Stomach (tissue), 19 donors: ENCODE measurements at places on chromosomes 5 and 9. TPM values are rescaled to one million over a fixed set of nuclear protein-coding genes. Genes with fewer than 3 reads are reported as not detected.

DNA sequence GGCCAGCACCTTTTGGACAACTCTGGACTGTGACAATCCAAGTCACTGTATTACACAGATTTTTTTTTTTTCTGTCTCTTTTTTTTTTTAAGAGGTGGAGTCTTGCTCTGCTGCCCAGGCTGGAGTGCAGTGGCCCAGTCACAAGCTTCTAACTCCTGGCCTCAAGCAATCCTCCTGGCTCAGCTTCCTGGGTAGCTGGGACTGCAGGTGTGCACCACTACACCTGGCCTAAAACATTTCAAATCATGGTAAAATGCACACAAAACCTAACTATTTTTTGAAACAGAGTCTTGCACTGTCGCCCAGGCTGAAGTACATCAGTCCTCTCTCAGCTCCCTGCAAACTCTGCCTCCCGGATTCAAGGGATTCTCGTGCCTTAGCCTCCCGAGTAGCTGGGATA, 7.2 kb upstream of the N4BP3 start:
- no peak overlapping the region for H3K4me3 ChIP-seq
- peaks cover 28% of the 10 kb centered on the region for H3K4me1 ChIP-seq
- H3K27me3 ChIP-seq, result peaks cover 6% of the 10 kb centered on the region
- H3K27ac ChIP-seq, result no peak overlapping the region

Gene ACOT12
- not detected for total RNA-seq

- H3K27ac ChIP-seq, result no peak overlapping the region
- no peaks in the 10 kb centered on the region for H3K4me1 ChIP-seq
- H3K4me3 ChIP-seq, result no peak overlapping the region
- H3K27me3 ChIP-seq, result no peaks in the 10 kb centered on the region
These were observed 124.9 kb upstream of the GRHPR start for GRCh38 chr9:37297592-37297991.

- no peaks in the 10 kb centered on the region for H3K36me3 ChIP-seq
- peak overlapping the region; percentile 55 for H3K4me3 ChIP-seq
- H3K27me3 ChIP-seq, result peaks cover 16% of the 10 kb centered on the region
- H3K4me1 ChIP-seq, result peaks cover 12% of the 10 kb centered on the region
- H3K27ac ChIP-seq, result peak overlapping the region; percentile 81
These were observed 21.3 kb upstream of the ZNF782 start for GRCh38 chr9:96875461-96876142.

- H3K27me3 ChIP-seq, result no peaks in the 10 kb centered on the region
- no peaks in the 10 kb centered on the region for H3K36me3 ChIP-seq
- H3K4me1 ChIP-seq, result peaks cover 6% of the 10 kb centered on the region
- H3K4me3 ChIP-seq, result no peak overlapping the region
These were observed 168.6 kb downstream of the EFNA5 start for GRCh38 chr5:107501965-107502675.

DNA sequence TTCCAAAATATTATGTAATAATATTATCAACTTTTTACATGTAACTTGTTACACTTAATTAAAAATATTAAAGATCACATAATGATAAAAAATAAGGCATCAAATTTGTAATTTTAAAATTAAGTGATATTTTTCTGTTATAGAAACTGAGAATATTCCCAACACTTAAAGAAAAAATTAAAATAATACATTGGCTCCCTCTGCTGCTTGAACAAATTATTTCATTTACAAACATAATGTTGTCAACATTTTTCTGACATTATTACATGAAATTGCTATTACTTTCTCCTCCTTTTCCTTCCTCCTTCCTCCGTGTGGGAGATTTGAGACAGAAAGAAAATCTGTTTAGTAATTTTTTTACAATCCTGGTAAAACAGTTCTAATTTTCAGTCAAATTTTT, 42.3 kb downstream of the RNF180 start:
- peak; percentile 24 for DNase-seq
- H3K4me3 ChIP-seq, result no peak overlapping the region
- no peak overlapping the region for H3K27ac ChIP-seq
- no peaks in the 10 kb centered on the region for H3K27me3 ChIP-seq
- H3K4me1 ChIP-seq, result no peaks in the 10 kb centered on the region

Gene PKD2L2
- total RNA-seq, result not detected

DNA sequence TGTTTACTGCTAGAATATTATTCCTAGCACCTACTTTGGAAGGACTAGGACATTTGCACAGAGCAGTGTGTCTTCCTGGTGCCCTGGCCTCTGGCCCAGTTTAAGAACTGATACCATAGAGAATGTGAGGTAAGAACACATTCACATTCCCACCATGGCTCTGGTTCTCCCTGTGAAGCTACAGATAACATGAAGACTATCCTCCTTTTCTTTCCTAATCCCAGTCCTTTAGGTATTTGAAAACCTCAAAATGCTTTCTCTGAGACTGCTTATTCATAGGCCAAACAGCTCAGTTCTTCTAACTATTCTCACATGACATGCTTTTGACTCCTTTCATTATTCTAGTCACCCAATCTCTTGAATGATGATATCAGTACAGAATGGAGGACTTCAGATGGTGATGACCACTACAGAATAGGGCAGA, 11.9 kb downstream of the FAM219A start:
- no peak overlapping the region for H3K4me3 ChIP-seq
- no peaks in the 10 kb centered on the region for H3K27me3 ChIP-seq
- H3K36me3 ChIP-seq, result no peaks in the 10 kb centered on the region
- H3K27ac ChIP-seq, result no peak overlapping the region

DNA sequence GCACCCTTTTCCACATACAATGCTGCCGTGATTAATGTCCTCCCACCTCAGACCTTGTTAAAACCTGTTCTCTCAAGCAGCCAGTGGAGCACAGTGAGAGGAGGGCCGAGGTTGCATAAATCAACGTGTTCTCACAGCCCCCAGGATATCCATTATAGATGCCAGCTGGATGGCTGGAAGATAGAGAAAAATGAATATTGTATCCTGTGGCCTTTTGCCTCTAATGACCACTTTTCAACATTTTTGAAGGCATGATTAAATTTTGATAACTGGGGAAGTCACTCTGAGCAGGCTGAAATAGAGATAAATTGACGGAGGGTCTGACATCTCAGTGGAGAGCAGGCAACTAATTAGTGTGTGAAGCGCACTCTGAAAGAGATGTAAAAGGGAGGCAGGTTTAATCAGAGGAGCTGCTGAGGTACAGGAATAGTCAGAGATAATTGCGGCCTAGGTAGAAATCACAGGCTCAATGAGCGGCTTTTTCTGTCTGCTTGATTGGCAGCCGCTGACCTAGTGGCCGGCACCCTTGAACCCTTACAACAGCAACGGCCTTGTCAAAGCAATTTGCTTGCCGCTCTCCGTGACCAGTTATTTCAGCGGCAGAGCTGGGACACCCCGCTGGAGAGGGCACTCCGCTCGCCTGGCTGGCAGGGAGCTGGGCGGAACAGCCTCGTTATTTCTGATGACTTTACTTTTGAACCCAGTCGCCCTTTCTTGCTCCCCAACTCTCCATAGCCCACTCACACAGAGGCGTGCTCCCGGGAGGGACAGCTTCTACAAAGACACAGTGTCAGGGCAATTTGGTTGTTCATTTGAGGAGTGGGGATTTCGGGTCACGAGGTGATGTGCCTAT, 560.7 kb downstream of the PSAT1 start:
- no peak overlapping the region for H3K27ac ChIP-seq
- H3K4me3 ChIP-seq, result no peak overlapping the region
- H3K36me3 ChIP-seq, result no peaks in the 10 kb centered on the region
- DNase-seq, result no peak
- H3K4me1 ChIP-seq, result no peaks in the 10 kb centered on the region

Gene DOCK8
- 13.8 TPM for total RNA-seq

- H3K27me3 ChIP-seq, result no peaks in the 10 kb centered on the region
- H3K27ac ChIP-seq, result no peak overlapping the region
- H3K4me3 ChIP-seq, result no peak overlapping the region
These were observed 49.9 kb upstream of the KCNN2 start for GRCh38 chr5:114311968-114312367.

GRCh38 chr5:124867137-124867704, 120.8 kb upstream of the ZNF608 start:
- no peak overlapping the region for H3K4me3 ChIP-seq
- no peaks in the 10 kb centered on the region for H3K27me3 ChIP-seq
- DNase-seq, result no peak
- H3K36me3 ChIP-seq, result no peaks in the 10 kb centered on the region

Gene FAM221B
- not detected for total RNA-seq

DNA sequence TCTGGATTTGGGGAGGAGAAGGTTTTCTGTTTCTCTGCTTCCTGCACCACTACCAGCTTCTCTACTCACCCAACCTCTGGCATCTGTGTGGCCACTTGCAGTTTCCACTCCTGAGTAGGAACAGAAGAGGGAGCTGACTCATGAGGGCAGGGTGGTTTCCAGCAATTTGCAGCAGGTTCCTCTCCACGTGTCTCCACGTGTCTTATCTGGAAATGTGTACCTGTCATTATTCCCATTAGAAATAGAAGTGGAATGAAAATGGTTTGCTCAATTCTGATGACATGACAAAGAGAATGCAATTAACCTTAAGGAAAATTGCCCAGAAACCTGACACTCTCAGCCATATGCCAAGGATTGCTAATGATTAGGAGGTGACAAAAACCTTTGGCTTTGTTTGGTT, 33.0 kb downstream of the EGFLAM start:
- no peak overlapping the region for H3K4me3 ChIP-seq
- no peaks in the 10 kb centered on the region for H3K4me1 ChIP-seq
- H3K27me3 ChIP-seq, result no peaks in the 10 kb centered on the region
- no peak for DNase-seq
- H3K36me3 ChIP-seq, result no peaks in the 10 kb centered on the region

DNA sequence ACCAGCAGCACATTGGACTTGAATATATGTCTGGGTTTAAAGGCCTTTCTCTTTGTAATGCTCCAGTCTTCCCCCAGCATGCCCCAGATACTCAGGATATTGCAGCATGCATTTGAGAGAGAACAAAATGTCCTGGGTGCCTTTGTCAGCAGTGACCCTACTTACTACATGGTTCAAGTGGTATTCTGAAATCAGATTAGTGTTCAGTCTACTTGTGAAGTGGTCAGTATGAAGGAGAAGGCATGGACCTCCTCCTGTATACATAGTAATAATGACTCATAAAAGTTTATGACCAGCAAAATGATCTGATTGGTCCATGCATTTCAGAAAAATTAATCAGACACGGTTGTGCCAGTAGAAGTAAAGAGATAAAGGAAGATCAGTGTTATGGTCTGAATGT, 25.4 kb downstream of the GPR21 start:
- no peaks in the 10 kb centered on the region for H3K4me1 ChIP-seq
- H3K4me3 ChIP-seq, result no peak overlapping the region
- no peak for DNase-seq
- no peaks in the 10 kb centered on the region for H3K36me3 ChIP-seq
- H3K27ac ChIP-seq, result peak overlapping the region; percentile 22

- H3K4me1 ChIP-seq, result peaks cover 9% of the 10 kb centered on the region
- peaks cover 9% of the 10 kb centered on the region for H3K36me3 ChIP-seq
- DNase-seq, result no peak
- H3K27me3 ChIP-seq, result no peaks in the 10 kb centered on the region
- peak overlapping the region; percentile 96 for H3K4me3 ChIP-seq
These were observed 345 bp upstream of the PRRC1 start for GRCh38 chr5:127517110-127517479.

- no peaks in the 10 kb centered on the region for H3K27me3 ChIP-seq
- H3K27ac ChIP-seq, result no peak overlapping the region
- H3K36me3 ChIP-seq, result no peaks in the 10 kb centered on the region
- DNase-seq, result no peak
- no peaks in the 10 kb centered on the region for H3K4me1 ChIP-seq
- H3K4me3 ChIP-seq, result no peak overlapping the region
These were observed 279.8 kb downstream of the FSTL4 start for GRCh38 chr5:133332439-133333024.

Gene HSD17B3
- not detected for total RNA-seq

DNA sequence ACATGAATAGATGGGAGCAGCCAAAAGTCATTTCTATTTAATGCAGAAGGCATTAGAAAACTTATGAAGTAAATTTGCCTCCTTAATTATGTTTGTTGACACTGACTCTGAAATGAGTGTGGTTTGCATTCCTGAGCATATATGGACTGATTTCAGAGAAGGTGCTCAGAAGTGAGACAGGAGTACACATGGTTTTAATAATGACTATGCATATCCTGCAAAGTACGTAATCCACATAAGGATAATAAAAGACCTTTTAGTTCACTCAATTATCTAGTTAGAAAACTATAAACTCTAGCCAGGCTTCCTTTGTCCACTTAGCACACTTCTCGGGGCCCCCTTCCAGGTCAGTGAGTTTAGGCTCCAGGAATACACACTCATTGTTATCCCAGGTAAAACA, 75.7 kb upstream of the SNX2 start:
- H3K4me1 ChIP-seq, result no peaks in the 10 kb centered on the region
- no peaks in the 10 kb centered on the region for H3K36me3 ChIP-seq
- DNase-seq, result no peak
- no peak overlapping the region for H3K4me3 ChIP-seq

DNA sequence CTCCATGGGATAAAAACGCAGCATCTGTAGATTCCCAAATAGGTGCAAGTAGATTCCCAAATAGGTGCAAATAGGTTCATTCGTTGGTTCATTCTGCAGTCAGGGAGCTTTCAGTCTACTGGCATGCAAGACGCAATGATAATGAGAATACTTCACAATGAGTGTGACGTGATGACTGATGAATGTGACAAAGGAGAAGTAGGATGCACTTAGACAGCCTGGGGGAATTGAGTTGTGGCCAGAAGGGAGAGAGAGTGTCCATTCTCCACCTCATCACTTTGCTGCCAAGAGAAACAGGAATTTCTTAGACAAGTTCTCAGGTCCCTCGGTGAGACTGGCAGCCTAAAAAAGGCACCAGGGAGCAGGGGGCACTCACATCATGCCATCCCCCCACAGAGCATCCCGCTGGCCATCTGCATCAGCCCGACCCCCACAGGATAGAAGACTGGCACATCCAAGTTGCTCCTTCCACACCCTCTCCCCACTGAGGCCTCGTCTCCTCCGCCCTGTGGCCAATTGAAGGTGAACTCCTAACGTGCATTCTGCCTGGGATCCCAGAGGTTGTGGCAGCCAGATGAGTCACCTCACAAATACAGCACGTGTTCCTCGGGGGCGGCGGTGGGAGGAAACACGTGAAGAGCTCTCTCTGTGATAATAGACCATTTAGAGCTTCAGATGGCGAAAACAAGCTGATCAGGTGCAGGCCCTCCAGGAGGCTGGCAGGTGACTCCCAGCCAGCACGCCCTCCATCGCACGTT, 19.9 kb upstream of the KCNIP1 start:
- H3K4me1 ChIP-seq, result no peaks in the 10 kb centered on the region
- H3K27me3 ChIP-seq, result no peaks in the 10 kb centered on the region
- H3K27ac ChIP-seq, result no peak overlapping the region
- no peak overlapping the region for H3K4me3 ChIP-seq
- peak; percentile 41 for DNase-seq

- no peak overlapping the region for H3K27ac ChIP-seq
- no peak for DNase-seq
- H3K27me3 ChIP-seq, result no peaks in the 10 kb centered on the region
- peaks cover 5% of the 10 kb centered on the region for H3K36me3 ChIP-seq
These were observed 161.2 kb downstream of the CPLANE1 start for GRCh38 chr5:37088009-37088408.

Gene IL4
- total RNA-seq, result not detected

DNA sequence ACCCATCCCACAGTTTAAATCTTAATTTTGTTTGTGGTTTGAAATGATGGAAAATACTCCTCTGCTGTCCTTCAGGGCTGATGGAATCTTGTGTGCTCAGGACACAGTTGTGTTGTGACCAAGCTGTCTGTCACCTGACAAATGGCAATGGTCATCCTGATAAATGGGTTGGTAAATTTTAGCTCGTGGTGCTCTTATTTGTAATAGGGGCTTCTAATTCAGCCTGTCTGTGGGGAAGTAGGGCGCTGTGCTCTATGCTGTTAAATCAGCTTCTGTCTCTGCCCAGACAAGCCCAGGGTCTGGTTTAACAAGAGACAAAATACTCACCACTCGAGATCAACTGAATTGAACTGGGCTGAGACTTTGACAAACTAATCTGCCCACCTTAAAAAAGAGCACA, 4.5 kb downstream of the LRRTM2 start:
- H3K36me3 ChIP-seq, result no peaks in the 10 kb centered on the region
- no peak for DNase-seq
- no peak overlapping the region for H3K27ac ChIP-seq
- H3K4me3 ChIP-seq, result no peak overlapping the region
- no peaks in the 10 kb centered on the region for H3K27me3 ChIP-seq
- peaks cover 62% of the 10 kb centered on the region for H3K4me1 ChIP-seq
